NCI-H187 treated with DMSO at 0.1 percent for 48 hours (cell line): ENCODE measurements at places on chromosomes 7 and 10.

- DNase-seq: no peak
These were observed 116.6 kb downstream of the CREB5 start for GRCh38 chr7:28528899-28529298.

- DNase-seq: no peak
These were observed 40.0 kb upstream of the LRGUK start for GRCh38 chr7:134086998-134087735.

DNA sequence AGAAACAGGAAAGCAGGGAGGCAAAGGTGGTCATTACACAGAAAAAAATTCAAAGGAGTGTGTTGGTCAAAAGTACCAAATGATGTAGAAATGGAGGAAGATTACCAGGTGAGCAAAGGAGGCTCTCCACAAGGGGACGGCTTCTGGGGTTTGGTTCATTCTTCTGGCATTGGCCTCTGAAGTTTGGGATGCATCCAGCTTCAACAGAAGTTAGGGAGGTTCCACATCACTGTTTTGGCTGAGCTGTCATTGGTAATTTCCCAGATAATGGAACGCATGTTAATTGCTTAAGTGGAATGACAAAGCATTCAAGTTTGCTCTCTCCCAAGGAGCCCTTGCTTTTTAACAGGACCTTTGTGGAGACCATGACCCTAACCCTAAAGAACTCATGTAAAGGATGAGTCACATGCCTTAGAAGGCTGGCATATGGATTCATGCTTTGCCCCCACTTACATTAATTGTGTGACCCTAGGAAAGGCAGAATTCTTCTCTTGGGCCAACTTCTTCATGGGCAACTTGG, 398.6 kb downstream of the GPAM start:
- no peak for DNase-seq

DNA sequence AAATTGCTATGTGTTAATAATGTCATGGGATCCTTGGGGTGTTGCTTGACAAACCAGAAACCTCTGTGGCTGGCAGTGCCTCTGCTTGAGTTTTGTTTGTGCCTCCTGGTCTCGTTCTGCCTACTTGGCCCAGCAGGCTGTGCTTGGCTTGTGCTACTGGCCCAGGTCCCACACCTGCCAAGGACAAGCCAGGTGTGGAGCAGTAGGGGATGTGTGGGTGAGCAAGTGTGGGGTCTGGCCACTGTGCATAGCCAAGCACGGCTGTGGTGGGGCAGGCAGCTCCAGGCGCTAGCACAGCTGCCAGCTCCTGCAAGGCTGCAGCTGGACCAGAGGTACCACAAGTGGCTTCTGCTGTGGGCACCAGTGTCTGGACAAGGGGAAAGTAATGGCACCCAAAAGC, 149.6 kb upstream of the HGF start:
- no peak for DNase-seq

- no peak for DNase-seq
These were observed 42.8 kb downstream of the FOXL3 start for GRCh38 chr7:332646-333392.
